Non-pigmented ciliary epithelial cell (primary cell): ENCODE measurements at places on chromosomes 1 and 21.

GRCh38 chr21:36113647-36114428 is 21.0 kb upstream of the CBR3 start:
- DNase-seq, result no peak

- no peak for DNase-seq
These were observed 40.1 kb downstream of the CAMK2N1 start for GRCh38 chr1:20445956-20446355.

- no peak for DNase-seq
These were observed 60.0 kb downstream of the TCP10L start for GRCh38 chr21:32525282-32525681.

- DNase-seq, result no peak
These were observed 14.3 kb downstream of the CHI3L2 start for GRCh38 chr1:111241797-111242196.

GRCh38 chr1:175191659-175192058 is 917 bp downstream of the KIAA0040 start:
- DNase-seq, result no peak

DNA sequence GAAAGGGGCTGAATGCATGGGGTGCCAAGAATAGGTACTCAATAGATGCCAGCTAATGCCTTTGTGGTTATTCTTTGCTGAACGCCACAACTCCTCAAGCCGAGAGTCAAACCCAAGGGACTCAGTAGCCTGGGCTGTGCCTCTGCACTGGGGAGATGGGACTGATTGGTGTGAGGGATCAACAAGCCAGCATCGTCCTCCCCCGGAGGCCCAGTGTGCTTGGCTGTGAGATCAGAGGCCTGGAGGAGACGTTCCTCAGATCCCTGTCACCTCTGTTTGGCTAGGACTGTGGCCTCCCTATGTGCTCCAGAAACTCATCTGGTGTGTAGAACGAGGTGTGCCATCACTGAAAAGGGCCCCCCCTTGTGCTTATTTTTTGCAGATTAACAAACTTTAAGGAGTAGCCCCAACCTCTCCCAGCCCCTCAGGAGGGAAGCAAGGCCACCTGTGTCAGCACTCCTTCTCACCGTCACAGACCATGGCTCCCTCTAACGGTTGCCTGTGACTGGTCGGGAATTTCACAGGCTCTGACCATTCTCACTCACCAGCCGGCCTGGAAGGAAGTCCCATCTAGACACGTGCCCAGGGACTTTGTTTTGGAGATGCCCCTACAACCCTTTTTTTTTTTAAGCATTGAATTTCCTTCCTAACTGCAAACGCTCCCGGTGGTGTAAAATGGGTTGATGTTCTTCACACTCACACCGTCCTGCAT is 194.0 kb upstream of the VAMP3 start:
- DNase-seq, result no peak

GRCh38 chr1:28136922-28137613 is 39.4 kb downstream of the PTAFR start:
- no peak for DNase-seq

- DNase-seq, result peak; percentile 83
These were observed 183.9 kb downstream of the NRIP1 start for GRCh38 chr21:14880922-14881321.

- DNase-seq, result no peak
These were observed 261.5 kb upstream of the VAMP3 start for GRCh38 chr1:7509598-7509997.

DNA sequence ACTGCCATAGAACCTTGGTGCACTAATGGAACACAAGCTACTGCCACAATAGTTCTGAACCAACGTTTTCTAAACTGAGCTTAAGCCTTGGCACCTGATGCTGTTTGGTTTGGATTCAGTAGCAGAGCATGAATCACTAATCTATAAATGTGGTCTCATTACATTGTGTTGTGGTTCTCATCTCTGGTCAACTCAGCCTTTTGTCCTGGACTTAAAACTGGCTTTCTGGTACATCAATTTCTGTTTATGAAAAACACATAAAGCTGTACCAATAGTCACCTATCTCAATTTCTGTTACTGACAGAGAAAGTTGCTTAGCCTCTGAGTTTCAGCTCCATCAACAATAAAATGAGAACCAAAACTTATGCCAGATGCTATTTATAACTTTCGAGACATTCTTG is 197.5 kb upstream of the KIAA0040 start:
- no peak for DNase-seq

DNA sequence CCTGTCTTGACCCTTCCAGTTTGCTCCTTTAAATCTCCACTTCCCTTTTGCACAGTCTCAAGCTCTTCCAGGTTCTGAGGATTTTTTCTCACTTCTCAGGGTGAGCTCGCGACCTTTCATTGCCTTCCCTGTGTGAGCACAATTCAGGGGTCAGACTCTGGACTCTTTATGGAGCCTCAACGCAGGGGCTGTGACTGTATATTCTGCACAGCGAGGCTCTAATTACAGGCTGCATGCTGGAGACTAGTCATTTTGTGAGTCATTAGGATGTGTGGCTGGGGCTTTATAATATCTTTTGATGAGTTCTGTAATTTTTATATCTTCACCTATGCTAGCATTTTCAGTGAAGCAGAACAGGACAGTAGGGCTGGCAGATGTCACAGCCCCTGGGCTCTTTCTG is 270.7 kb downstream of the KAZN start:
- DNase-seq, result no peak

DNA sequence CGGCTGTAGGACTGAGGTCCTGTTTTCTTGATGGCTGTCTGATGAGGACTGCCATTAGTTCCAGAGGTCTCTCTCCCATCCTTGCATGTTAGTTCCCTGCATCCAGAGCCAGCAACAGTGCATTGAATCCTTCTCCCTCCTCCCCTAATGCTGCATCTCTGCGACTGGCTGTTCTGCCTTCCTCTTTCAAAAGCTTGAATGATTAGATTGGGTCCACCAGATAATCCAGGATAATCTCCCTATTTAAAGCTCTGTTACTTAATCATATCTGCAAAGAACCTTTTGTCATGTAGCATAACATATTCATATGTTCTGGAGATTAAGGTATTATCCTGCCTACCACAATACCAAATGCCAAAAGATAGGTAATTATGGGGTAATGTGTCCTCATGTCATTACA is 377.5 kb downstream of the GPATCH2 start:
- no peak for DNase-seq

GRCh38 chr1:25037174-25038074 is 107.3 kb upstream of the RUNX3 start:
- no peak for DNase-seq

DNA sequence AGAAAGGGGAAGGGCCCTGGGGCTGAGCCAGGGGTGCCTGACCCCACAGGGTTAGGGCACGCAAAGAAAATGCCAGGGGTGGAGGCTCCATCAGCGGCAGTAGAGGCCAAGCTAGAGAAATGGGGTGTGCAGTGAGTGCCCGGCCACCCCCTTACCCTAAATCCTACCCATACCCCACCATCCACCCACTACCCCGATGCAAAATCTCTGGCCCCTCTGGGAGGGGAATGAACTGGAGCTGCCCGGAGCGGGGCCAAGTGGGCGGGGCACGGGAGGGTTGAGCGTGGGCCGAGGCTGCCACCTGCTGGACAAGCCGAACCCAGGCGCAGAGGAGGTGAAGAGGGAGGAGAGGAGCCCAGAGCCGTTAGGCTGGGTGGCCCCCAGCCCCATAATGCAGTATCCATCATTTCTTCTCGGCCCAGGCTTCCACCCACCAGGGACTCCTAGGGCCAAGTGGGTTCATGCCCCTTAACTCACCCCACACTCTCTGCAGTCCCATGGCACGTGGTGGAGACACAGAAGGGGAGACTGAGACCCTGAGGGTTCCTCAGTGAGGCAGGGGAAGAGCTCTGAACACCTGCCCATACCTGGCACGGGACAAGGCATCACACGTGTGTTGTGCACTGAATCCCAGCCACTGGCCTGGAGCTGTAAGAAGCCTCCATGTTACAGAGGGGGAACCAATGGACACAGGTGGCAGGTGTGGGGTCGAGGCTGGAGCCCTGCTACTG is 1.4 kb upstream of the C1QC start:
- no peak for DNase-seq

GRCh38 chr1:3863231-3863935 is 6.1 kb downstream of the DFFB start:
- no peak for DNase-seq

- DNase-seq, result peak; percentile 65
These were observed 1.4 kb upstream of the KLHL21 start for GRCh38 chr1:6603915-6604558.

GRCh38 chr1:68322837-68323687 is 90.7 kb upstream of the WLS start:
- DNase-seq, result no peak

DNA sequence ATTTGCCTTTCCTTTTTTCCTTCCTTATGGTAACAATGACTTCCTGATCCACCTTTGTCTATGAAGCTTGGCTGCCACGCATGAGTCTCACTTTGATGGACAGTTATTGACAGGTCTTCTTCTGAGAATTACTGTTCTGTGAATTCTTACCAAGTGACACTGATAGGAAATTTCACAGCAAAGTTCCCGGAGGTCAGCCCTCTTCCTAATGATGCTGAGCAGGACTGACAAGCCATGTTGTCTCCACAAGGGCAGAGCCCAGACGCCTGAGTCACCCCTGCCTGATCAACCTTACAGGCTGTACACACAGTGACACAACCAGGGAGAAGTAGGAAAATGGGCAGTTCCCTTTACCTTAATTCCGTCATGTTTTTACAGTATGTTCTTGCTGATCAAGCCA is 44.2 kb downstream of the ZC3H11B start:
- DNase-seq, result no peak

DNA sequence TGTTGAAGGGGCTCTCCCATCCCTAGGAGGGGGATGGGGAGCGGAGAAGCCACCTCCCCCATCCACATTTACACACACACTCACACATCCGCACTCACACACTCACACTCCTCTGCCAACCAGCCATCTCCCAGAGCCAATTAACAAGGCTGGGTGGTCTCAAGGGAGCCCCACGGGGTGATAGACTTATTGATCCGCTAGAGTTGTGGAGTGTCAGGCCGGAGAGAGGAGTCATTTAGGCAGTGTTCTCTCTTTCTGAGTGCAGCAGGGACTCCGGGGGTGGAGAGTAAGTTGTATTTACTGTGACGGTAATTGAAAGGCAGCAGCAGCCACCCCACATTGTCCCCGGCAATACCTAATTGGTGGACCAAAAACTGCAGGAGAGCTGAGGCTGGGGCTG is 61.6 kb downstream of the KLHDC7A start:
- DNase-seq, result no peak

- DNase-seq, result no peak
These were observed 260.5 kb downstream of the DYRK1A start for GRCh38 chr21:37627074-37627473.

- DNase-seq, result no peak
These were observed 110.3 kb downstream of the DUSP10 start for GRCh38 chr1:221631556-221631955.

- DNase-seq, result no peak
These were observed 167.9 kb downstream of the KIF26B start for GRCh38 chr1:245322673-245323072.

- DNase-seq, result no peak
These were observed 83.7 kb downstream of the ZSWIM5 start for GRCh38 chr1:45122724-45123123.

DNA sequence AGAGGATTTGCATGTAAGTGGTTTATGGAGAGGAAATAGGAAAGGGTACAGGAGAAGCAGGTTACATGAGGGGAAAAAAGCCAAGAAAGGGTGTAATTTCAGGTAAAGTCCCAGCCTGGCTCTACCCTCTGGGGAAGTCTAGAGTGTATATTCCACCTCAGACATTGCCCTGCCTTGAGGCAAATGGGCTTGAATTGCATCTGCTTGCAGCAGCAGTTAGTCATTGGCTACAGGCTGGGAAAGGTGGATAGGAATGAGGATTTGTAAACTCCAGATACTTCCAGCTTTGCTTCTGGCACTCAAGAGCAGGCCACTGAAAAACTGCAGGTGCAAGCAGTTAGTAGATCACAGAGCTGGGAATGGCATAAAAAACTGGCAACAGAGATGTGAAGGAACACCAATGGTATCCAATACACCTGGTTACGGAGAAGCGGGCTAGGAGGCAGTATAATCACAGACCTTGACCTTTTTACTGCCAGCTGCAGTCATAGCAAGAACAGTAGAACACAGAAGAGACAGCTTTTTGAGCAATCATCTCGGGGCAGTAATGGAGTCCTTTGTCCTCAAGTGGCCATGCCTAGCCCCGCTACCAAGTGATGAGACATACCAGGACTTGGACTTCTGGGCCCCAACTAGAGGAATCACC is 226.9 kb upstream of the NRIP1 start:
- DNase-seq, result no peak

GRCh38 chr1:34739613-34740012 is 15.2 kb upstream of the GJB5 start:
- no peak for DNase-seq

- DNase-seq, result peak; percentile 67
These were observed 24.0 kb downstream of the FNBP1L start for GRCh38 chr1:93471911-93472310.

DNA sequence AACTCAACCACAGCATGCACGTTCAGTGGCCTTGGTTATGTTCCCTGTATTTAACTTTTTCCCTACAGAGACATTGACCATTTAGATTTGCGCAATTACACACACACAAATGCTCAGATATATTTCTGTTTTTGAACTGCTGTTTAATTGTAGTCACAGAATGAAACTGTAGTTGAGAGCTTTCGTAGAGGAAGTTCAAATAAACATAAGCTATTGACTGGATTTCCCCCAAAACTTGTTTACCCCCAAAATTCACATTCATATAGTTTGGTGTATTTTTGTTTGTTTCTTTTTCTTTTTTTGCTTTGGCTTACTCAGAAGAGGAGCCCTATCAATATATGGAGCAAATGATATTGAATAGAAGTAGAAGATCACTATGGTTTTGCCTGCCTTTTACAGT is 921.0 kb downstream of the ADGRL2 start:
- DNase-seq, result no peak

DNA sequence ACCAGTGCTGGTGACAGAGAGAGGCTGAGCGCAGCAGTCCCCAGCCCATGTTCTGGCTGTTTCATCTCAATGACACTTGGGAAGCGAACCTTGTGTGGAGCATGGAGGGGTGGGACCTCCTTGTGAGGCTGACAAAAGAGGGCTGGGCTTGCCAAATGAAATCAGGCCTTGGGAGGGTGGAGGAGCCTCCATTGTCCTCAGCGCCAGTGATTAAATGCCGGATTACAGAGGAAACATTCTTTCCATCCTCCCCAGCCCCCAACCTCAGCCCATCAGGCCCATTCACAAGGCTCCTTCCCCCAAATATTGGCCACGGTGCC is 63.3 kb upstream of the PAXBP1 start:
- DNase-seq, result no peak

DNA sequence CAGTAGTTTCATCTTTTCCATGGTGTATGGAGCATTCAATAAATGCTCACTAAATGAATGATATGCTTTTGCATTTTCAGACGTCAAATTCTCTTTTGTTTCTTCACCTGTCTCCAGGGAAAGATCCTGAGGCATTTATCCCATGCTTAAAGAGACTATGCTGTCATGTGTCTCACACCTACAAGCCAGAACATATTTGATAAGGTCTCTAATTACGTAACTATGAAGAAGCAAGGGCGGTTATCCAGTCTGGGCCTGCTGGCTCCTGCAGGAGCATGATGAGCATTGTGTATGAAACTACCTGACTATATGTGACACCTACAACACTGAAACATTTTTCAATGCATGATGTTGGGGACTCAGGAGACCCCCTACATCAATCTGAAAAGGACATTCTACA is 51.8 kb downstream of the FBXO42 start:
- no peak for DNase-seq

- no peak for DNase-seq
These were observed 594 bp downstream of the HDGF start for GRCh38 chr1:156750711-156751450.
